Esophagus mucosa (tissue), 1 donor: ENCODE measurements at places on chromosomes 3 and 15. TPM values are rescaled to one million over a fixed set of nuclear protein-coding genes. Genes with fewer than 3 reads are reported as not detected.

The HTR3E gene
- not detected for total RNA-seq

The BMF gene
- total RNA-seq: 1.5 TPM

The GRK7 gene
- total RNA-seq: not detected

The SLC28A2 gene
- total RNA-seq: not detected

The TKT gene
- total RNA-seq: 379 TPM

The IL17RB gene
- total RNA-seq: 0.20 TPM

The FES gene
- total RNA-seq: 3.8 TPM

The GATM gene
- 11.3 TPM for total RNA-seq

The RGMA gene
- 40.5 TPM for total RNA-seq
